Activated naive CD8-positive, alpha-beta T cell treated with anti-CD3 and anti-CD28 coated beads for 36 hours (primary cell): ENCODE measurements at places on chromosomes 2 and 18. TPM values are rescaled to one million over a fixed set of nuclear protein-coding genes. Genes with fewer than 3 reads are reported as not detected.

The KIF1A gene
- total RNA-seq = 8.2 TPM

The DBI gene
- total RNA-seq = 162 TPM

The THAP4 gene
- total RNA-seq = 55.0 TPM

The RAX gene
- not detected for total RNA-seq

The ACMSD gene
- total RNA-seq = not detected

The RAD51AP2 gene
- not detected for total RNA-seq

The TRPM8 gene
- not detected for total RNA-seq

The LYG2 gene
- total RNA-seq = not detected

The TTR gene
- total RNA-seq = not detected

The ABCB11 gene
- not detected for total RNA-seq

The UGT1A10 gene
- total RNA-seq = not detected

The SATB2 gene
- total RNA-seq = 0.28 TPM

The CCDC74B gene
- total RNA-seq = 0.72 TPM

The RGPD4 gene
- 0.87 TPM for total RNA-seq

The SPATA3 gene
- not detected for total RNA-seq

The ARHGEF33 gene
- 0.10 TPM for total RNA-seq

The PTPRN gene
- total RNA-seq = 2.5 TPM

The NEU4 gene
- 0.08 TPM for total RNA-seq

The AQP12A gene
- total RNA-seq = not detected

The SLC9A2 gene
- not detected for total RNA-seq

The TRIM43 gene
- total RNA-seq = not detected

The PTH2R gene
- total RNA-seq = 0.08 TPM

The TMEM169 gene
- total RNA-seq = 0.41 TPM

The ZNF385B gene
- total RNA-seq = not detected

The FECH gene
- total RNA-seq = 33.4 TPM

The EVX2 gene
- not detected for total RNA-seq

The FANCL gene
- total RNA-seq = 19.1 TPM

The LYG1 gene
- total RNA-seq = 0.30 TPM

The UGT1A3 gene
- total RNA-seq = not detected

The STPG4 gene
- total RNA-seq = not detected

The EPAS1 gene
- total RNA-seq = 0.78 TPM

The TDRD15 gene
- not detected for total RNA-seq

The SKOR2 gene
- not detected for total RNA-seq

The SEPTIN10 gene
- total RNA-seq = 0.56 TPM

The TAF4B gene
- 20.2 TPM for total RNA-seq

The ANKRD44 gene
- total RNA-seq = 118 TPM

The SLC35F6 gene
- total RNA-seq = 6.3 TPM

The PAX8 gene
- 2.3 TPM for total RNA-seq

The VWA3B gene
- total RNA-seq = not detected

The ANKRD30BL gene
- total RNA-seq = not detected

The TOGARAM2 gene
- 1.9 TPM for total RNA-seq

The RHOB gene
- 13.7 TPM for total RNA-seq

The NOL4 gene
- not detected for total RNA-seq

The LAMA3 gene
- total RNA-seq = 0.42 TPM

The PROM2 gene
- 0.30 TPM for total RNA-seq

The ANTXR1 gene
- total RNA-seq = 1.1 TPM

The SERPINB10 gene
- total RNA-seq = not detected

The GNLY gene
- total RNA-seq = 2.1 TPM

The ITGB6 gene
- total RNA-seq = not detected

The CGREF1 gene
- 8.8 TPM for total RNA-seq

The MC4R gene
- not detected for total RNA-seq

The ITGA4 gene
- total RNA-seq = 74.8 TPM

The MSTN gene
- not detected for total RNA-seq

The SH3BP4 gene
- total RNA-seq = 0.18 TPM

The GKN2 gene
- total RNA-seq = not detected

The STARD6 gene
- total RNA-seq = not detected

The POMC gene
- total RNA-seq = 6.8 TPM

The ID2 gene
- total RNA-seq = 62.5 TPM

The COL4A3 gene
- total RNA-seq = not detected

The CYTIP gene
- total RNA-seq = 302 TPM
